ENCODE measurements at places on chromosomes 12 and 14.
A peak's percentile ranks its signal among the peaks of the same experiment; 100 is the strongest.

- peak; percentile 50 for DNase-seq
Observed at GRCh38 chr12:2681450-2682205, 113.1 kb upstream of the FKBP4 start.

DNA sequence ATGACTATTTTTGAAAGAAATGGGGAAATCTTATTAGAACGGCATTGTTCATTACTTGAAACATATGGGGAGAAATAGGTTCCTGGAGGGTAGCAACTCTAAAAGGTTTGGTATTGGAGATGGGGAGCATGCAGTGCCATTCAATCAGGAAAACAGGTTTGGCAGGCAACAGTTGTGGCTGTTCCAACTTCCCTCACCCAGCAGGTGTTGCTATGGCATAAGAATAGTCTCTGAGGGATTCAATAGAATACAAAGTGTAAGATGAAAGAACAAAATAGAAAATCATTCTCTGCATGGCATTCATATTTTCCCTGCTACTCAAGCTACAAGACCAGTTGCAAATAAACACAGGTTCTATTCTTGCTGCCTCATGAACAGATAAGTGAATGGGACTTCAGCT is 393.3 kb upstream of the RPL10L start:
- peak; percentile 58 for DNase-seq

GRCh38 chr12:33602515-33602914 is 162.9 kb upstream of the SYT10 start:
- no peak for DNase-seq

GRCh38 chr12:67658486-67658885 is 9.9 kb downstream of the DYRK2 start:
- DNase-seq, result no peak

GRCh38 chr14:42980419-42980818 is 1373.7 kb downstream of the LRFN5 start:
- DNase-seq, result no peak

DNA sequence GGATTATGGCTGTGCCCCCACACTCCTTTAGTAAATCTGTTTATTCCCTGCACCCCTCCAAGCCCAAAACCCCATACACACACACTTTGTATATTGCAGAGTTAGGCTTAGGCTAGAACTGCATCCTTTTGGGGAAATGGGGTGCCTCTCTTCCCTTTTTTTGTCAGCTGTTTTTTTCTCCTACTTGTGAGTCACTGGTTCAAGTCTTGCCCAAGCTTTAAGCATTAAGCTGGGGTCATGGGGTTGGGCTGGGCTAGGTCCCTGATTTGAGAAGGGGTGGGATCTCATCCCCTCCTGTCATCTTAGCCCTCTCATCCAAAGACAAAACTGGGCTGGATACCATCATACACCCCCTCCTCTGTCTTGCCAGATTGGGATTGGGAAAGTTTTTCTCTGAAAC is 1.6 kb downstream of the LRP1 start:
- DNase-seq, result no peak

DNA sequence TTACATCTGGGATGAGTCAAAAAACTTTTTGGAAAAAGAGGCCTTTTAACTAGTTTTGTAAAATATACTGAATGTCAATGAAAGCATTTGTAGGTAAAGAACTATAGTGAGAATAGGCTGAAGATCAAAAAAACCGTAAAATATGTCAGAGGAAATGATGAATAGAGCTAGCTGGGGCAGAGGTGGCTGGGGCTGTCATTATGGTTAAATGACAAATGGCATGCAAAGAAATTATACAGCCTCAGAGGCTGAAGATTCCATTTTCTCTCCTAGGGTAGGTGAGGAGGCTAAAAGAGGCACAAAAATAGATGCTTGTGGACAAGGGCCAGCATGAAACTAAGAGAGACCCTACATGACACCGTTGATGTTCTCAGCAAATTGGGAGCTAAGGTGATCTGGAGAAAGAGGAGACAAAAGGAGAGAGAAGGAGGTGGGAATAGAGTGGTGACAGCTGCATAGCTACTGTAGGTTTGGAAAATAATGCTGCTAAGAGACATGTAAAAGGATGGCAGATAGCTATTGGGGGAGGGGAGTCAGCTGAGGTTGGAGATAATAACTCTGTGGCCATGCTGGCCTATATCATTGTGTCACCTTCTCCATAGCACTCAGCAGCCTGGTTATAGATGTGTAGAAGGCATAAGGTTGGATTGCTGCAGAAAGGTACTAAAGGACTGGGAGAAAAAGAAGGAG is 63.8 kb downstream of the ABCC9 start:
- DNase-seq, result no peak

DNA sequence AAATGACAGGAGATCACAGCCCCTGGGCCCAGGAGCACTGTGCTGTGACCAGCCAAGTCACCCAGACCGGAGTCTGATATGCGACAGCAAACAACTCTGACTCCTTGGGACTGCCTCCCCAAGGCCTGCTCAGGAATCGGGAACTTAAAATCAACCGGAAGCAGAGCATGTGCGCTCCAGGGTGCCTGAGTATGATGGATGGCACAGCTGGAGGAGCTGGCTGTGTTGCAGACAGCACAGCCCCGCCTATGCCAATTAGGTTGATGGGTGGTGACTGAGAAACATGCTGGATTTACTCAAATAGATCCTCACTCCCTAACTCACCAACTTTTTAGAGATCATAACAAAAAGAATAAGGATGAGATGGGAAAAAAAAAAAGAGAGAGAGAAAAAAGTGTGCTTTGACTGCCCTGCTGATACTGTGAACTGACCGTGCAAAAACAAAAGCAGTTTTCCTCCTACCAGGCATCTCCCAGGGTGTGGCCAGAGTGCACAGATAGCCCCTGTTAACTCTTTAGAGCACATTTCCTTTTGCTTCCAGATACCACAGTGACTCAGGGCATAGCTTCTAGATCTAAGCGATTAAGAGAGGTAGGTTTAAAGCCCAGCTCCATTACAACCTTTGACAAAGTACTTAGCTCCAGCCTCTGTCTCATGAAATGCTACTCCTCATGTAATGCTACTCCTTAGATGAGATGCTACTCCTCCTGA is 27.4 kb upstream of the STON2 start:
- peak; percentile 22 for DNase-seq

DNA sequence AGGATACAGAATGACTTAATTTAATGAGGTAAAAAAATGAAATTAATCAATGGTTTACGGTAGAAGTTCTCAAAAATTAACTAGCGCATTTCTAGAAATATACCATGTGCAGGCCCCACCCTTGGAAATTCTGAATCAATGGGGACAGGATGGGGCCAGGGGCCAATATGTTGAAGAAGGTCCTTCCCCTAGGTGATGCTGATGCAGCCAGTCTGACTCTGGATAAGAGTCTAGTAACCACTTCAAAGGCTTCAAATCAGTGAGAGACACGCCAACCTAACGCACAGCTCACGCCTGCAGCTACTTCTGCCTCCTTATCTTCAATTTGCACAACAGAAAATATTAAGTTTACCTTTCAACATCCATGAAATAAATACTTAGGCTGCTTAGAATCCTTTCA is 14.9 kb downstream of the GIT2 start:
- no peak for DNase-seq

GRCh38 chr12:32098112-32098511 is 8.5 kb upstream of the BICD1 start:
- no peak for DNase-seq

DNA sequence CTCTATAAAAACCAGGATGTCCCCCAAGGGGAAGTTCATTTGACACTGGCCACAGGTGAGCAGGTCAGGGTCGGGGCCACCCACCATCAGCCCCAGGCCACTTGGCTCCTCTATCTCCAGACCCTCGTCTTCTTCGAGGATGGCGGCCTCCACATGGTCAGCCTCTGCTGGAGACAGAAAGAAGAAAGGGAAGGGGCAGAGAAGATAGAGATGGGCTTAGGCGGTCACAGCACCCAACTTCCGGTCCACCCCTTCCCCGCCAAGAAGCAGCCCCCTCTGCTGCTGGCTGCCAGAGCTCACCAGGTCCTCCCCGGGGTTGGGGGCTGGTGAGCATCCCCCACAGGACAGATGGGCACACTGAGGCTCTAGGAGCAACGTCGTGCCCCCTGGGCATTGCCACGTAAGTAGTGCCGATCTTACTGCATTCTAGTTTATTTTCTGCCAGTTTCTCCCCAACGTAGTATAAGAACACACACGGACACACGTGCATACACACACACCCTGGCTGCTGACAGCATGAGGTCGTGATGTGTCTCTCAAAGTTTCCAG is 14.2 kb downstream of the BCL11B start:
- no peak for DNase-seq

- no peak for DNase-seq
Observed at GRCh38 chr12:116319233-116319897, 41.9 kb upstream of the MED13L start.

DNA sequence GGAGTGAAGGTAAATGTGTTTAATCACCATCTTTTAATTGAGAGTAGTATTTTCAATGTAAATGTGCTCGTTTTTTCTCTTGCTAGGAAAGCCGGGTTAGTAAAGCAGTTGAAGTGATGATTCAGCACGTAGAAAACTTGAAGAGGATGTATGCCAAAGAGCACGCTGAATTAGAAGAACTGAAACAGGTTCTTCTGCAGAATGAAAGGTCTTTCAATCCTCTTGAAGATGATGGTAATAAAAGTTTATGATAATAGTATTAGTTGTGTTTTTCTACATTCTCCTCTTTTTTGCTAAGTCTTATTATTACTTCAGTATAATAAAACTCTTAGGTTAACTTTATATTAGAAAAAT is 93.9 kb downstream of the DNAI7 start:
- DNase-seq, result no peak

- DNase-seq, result no peak
Observed at GRCh38 chr12:29726321-29726692, 57.4 kb downstream of the TMTC1 start.

GRCh38 chr14:101623077-101623372 is 61.7 kb downstream of the DIO3 start:
- no peak for DNase-seq

GRCh38 chr14:58865514-58866281 is 227.9 kb downstream of the DACT1 start:
- DNase-seq, result no peak

DNA sequence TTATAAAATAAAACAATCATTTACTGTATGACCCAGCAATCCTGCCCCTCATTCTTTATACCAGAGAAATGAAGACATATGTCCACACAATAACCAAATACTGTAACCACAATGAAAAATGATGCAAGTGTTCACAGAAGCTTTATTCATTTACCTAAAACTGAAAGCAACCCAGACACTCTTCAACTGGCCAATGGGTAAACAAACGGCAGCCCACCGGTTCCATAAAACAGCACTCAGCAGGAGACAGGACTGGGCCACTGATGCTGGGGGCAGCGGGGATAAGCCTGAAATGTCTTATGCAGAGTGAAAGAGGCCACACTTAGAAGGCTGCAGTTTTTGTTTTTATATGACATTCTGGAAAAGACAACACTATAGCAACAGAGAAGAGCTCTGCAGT is 15.1 kb downstream of the DDX51 start:
- DNase-seq, result no peak

GRCh38 chr14:87158283-87158682 is 834.7 kb downstream of the GALC start:
- DNase-seq, result no peak

- DNase-seq, result peak; percentile 48
Observed at GRCh38 chr14:59918824-59919569, 947 bp upstream of the LRRC9 start.

- peak; percentile 75 for DNase-seq
Observed at GRCh38 chr12:126663304-126664094, 1598.3 kb downstream of the AACS start.

DNA sequence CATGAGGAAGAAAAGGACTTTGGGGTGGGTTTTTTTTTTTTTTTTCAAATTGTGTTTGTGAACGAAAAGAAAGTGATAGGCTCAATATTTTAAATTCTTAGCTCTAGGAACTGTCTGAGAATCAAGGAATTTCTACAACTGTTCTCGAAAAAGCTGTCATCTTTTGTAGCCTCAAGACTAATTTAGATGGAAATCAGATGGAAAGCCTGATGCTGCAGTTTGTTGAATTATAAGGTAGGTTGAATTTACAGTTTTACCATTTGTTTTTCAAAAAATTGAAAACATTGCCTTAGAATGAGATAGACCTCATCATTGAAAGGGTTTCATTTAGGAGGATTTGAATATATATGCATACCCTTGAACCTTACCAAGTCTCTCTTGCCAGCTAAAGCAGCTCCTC is 109.3 kb upstream of the TRHDE start:
- no peak for DNase-seq

GRCh38 chr12:109871668-109872314 is 8.6 kb downstream of the GLTP start:
- DNase-seq, result no peak

DNA sequence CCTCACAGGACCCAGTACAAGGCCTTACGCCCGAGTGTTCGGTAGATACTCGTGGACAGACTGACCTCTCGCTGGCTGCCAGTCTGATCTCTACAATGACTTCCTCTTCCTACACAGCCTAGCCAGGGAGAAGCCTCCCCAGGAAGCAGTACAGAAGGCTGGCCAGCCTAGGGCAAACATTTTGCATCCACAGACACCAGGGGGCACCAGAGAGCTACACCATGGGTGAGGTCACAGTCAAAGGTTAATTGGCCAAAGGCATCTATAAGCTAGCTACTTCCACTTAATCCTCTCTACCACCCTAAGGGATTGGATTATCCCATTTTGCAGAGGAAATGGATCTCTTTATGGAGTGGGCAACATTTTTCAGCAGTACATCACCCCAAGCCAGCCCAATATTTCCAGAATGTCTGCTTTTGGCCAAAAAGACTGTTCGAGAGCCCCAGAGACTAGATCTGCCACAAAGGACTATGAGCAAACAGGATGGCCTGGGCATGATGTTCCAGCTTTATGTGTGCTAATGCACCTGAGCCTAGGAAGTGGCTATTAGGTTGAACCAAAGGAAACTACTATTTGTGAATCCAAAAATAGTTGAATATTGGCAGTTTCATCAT is 14.6 kb upstream of the PNMA1 start:
- DNase-seq, result peak; percentile 88

- no peak for DNase-seq
Observed at GRCh38 chr12:122984612-122985337, 4.3 kb downstream of the ARL6IP4 start.
